Brain pericyte (primary cell): ENCODE measurements at places on chromosomes 2 and 18.

- DNase-seq = no peak
Measured at GRCh38 chr2:174621323-174621722, 23.7 kb upstream of the WIPF1 start.

GRCh38 chr2:73985308-73986084 lies 786 bp downstream of the TET3 start:
- no peak for DNase-seq

- no peak for DNase-seq
Measured at GRCh38 chr2:173948842-173949241, 16.3 kb downstream of the SP3 start.

DNA sequence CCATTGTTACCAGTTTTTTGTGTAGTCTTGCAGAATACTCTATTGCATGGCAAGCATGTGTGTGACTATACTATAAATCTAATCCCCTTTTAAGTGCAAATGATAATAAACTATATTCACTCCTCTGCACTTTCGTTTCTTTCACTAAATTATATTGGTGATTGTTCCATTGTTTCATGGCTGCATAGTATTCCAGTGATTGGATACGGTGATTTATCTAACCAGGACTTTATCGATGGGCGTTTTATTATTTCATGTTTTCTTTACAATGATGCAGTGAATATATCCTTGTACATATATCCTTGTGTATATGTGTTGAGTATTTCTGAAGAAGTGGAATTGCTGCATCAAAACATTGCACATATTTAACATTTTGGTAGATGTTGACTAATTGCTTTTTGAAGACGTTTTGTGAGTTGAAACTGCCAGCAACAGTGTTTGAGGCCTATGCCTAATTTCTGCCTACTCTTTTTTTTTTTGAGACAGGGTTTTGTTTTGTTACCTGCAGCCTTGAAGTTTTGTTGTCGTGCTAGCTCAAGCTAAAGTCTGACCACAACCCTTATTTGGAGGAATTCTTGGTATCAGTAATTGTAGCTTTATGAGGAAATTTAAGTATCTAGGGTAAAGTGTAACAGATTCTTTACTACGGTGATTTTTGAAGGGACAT lies 2.7 kb downstream of the MIB1 start:
- no peak for DNase-seq

DNA sequence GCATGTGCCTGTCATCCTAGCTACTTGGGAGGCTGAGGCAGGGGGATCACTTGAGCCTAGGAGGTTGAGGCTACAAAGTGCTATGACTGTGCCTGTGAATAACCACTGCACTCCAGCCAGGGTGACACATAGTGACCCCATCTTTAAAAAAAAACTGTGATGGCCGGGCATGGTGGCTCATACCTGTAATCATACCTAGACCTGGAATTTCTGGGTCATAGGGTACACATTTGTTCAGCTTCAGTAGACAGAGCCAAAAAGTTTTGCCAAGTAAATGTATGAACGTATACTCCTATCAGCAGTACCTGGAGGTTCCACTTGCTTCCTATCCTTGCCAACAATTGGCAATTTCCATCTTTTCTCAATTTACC lies 6.4 kb upstream of the IGFBP2 start:
- DNase-seq = no peak

DNA sequence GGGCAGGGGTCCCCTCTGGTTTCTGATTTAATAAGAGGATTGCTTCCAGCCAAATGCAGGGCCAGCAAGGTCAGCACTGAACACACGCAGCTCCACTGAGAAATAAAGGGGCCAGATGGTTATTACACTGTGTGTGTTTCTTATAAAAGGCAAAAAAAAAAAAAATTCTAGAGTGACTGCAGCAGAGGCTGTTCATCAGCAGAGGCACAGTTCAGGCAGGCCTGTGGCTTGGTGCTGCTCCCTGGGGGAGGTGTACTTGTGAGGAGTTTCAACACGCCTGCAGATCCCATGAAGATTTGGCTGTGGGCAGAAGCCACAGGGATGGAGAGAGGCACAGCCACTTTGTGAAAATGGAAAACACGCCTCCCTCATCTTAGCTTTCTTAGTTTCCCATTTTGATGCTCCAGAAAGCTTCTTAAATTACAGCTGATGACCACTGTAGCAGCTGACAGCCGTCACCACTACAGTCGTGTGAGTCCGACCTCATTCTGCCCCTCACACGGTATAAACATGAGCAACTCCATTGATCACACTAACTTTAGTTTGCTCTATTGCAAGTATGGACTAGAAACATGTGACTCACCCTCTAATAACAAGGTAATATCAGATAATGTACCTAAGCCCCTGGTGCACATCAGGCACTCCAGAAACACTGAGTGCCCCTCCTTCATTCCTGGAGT lies 726.5 kb upstream of the RAB6C start:
- no peak for DNase-seq

DNA sequence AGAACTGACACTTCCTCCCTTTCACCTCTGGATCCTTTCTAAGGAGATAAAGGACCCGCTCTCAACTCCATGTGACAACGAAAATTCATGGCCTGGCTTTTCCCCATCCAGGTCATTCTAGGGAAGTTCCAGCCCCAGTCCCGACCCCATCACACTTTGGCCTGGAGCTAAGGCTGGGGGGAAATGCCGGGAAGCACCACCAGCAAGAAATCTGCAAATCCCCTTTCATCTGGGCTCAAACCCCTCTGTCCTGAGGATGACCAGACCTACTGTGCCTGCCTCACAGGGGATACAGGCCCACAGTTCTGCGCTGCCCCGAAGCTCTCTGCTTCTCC lies 1.3 kb downstream of the SIX2 start:
- no peak for DNase-seq

DNA sequence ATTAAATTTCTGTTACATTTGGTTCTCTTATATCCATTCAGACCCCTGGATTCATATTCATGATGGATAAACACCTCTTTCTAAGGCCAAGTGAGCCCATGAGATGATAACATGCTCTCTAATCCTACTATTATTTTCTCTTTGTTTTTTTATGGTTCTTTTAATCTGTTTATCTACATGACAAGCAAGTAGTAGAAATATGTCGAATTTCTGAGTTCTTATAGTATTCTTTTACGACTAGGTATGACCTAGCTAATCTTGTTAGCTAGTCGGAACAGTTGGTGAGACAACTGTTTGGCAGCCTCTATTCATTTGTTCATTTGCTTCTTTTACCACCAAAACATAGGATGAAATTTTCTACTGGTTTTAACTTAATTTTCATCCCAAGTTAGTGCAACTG lies 98.1 kb upstream of the SCG2 start:
- no peak for DNase-seq

DNA sequence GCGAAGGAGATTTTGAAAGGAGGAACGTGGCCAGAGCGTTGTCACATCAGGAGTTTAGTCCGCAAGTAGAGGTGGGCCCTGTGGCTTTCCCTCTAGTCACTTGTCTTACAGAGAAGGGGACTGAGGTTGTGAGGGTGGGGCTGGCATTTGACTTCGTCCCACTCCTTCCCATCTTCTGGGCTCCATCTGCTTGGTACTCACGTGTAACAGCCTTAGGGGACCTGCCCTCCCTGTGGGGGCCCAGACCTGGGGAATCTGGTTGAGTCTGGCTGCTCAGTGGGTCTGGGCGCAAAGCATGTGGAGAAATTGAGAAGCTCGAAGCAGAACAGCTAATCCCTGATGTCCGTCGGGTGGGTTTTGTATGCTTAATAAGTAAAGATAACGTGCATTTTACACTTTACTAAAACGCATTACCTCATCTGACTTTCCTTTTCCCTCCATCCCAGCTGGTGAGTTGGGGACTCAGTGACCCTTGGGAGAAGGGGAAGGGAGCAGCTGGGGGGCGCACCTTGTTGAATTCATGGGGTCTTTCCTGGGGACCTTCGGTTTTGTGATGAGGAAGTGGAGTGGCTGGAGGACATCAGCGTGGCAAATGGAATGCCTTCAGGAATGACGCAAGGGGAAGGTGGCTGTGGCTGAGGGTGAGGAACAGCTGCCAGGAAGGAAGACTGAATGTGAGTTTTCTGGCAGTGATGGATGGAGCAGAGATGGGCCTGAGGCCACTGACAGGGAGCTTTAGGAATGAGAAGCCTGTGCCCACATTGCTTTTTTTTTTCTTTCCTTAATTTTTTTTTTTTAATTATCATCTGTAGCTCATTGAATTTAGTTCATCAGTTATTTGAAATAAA lies 44.8 kb downstream of the ASAP2 start:
- no peak for DNase-seq

DNA sequence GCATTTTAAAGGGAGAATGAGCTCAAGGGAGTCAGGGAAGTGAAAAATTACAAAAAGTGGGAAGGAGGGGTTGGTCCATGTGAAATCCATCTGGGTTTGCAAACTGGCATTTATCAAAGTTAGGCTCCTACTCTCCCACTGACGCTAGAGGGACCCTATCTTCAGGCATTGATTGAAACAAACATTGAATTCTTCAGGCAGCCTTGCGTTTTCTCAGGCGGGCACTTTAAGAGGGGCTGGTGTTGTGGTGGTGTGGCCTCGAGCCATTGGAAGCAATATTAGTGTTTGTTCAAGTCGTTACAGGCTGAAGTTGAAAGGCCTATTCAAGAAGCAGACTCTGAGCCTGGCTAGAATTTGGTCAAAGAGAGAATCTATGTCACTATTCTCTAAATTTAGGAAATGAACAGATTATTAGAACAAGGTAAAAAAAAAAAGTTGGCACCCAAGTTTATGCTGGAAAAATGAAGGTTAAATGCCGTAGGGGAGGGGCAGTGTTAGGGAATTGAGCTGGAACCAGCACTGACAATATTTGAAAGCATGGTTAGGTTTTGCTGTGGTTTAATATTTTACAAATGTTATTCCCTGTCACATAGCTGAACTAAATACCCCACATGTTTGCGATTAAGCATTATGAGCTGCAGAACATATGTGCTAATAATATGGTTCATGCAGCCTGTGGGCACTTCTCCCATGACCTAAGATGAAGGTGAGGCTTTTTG lies 36.8 kb downstream of the STON1 start:
- DNase-seq = no peak

- no peak for DNase-seq
Measured at GRCh38 chr2:188416367-188416766, 124.7 kb downstream of the GULP1 start.

GRCh38 chr2:217151509-217152206 lies 291.8 kb upstream of the TNP1 start:
- no peak for DNase-seq

DNA sequence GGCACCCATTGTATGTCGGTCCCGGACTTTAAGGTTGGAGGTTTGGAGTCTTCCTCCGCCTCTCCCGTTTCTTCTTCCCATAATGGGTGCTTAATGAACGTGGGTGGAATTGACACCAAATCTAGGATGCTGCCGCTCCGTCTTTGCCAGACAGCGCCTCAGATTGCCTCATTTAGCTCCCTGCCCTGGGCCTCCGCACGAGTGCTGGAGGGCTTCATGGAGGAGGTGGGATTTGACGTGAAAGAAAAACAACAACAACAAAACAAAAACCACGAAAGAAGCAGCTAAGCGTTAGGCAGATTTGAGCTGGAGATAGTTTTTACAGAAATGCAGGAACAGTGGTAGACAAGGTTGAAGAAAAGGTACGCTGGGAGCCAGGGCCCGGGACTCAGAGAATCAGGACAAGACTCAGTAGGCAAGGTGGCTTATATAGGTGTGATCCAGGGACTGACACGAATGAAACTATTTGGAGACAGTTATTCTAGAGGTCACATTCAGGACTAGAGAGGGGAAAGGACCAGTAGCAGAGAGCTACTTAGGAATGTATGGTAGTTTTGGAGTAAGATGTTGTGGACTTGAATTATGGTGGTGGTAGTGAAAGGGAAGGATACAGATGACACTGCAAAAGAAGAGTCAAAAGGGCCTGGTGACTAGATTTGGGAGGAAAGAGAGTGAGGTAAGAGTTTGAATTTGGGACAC lies 605 bp downstream of the ZNF2 start:
- DNase-seq = no peak

DNA sequence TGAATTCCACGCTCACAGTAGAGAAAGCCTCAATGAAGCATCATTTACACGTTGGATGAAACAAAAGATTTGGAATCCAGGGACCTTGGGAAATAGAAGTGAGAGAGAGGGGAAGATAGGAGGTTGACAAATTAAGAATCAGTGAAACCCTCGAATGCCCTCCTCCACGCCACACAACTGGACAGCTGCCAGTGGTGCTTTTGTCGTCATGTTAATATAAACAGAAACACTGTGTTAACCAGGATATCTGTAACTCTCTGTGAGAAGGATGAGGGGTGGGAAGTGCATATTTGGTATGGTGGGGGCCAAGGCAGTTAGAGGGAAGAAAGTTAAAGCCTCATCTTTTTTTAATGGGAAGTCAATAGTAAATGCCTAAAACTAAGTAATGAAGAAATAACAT lies 108.7 kb downstream of the GFPT1 start:
- DNase-seq = no peak

DNA sequence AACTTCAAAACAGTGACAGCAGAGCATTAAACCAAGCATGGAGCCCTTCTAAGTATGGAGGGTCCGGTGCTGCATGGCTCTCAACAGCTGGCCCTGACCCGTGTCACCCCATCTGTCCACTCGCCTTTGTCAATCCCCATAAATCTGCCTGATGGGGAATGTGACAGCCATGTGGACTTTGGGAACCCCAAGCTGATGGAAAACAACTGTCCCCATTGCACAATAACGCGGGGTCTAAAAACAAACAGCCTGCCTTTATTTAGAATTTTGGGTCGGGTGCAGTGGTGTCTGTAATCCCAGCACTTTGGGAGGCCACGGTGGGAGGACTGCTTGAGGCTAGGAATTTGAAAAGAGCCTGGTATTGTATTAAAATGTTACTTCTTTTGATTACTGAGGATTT lies 17.1 kb upstream of the THADA start:
- no peak for DNase-seq

- no peak for DNase-seq
Measured at GRCh38 chr2:69667805-69668382, 24.4 kb upstream of the AAK1 start.

DNA sequence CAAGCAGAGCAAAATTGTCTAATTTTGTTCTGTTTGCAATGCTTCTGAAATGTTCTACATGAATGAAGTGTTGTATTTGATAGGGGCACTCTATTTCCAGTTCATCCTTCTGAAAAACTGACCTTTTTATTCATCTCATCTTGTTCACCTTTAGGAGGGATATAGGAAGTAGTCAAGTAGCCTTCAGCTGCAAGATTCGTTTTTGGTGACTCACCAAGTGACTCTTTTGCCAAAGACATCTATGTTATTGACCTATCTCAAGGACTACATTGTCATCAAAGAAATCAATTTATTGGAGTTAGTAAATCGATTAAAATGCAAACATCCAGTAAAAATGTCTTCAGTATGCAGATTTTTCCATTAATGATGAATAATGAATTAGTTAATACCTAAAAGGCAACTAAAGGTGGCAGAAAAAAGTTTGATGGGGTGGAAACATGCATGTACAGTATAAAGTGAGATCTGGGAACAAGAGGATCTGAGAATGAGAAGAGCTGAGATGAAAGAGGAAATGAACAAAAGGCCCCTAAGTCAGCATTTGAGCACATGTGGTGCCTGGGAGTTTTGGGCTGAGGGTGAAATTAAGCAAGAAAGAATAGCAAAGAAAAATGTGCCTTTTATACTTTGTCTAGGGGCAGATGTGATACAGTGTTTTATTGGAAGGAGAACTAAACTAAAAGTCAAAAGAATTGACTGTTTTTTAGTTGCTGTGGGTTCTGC lies 255.1 kb upstream of the LINC00305 start:
- no peak for DNase-seq

GRCh38 chr18:71831039-71831438 lies 713.1 kb downstream of the CBLN2 start:
- DNase-seq = no peak

GRCh38 chr2:220512419-220512818 lies 885.0 kb downstream of the SLC4A3 start:
- DNase-seq = no peak
